ENCODE measurements at places on chromosomes 5 and 9.

DNA sequence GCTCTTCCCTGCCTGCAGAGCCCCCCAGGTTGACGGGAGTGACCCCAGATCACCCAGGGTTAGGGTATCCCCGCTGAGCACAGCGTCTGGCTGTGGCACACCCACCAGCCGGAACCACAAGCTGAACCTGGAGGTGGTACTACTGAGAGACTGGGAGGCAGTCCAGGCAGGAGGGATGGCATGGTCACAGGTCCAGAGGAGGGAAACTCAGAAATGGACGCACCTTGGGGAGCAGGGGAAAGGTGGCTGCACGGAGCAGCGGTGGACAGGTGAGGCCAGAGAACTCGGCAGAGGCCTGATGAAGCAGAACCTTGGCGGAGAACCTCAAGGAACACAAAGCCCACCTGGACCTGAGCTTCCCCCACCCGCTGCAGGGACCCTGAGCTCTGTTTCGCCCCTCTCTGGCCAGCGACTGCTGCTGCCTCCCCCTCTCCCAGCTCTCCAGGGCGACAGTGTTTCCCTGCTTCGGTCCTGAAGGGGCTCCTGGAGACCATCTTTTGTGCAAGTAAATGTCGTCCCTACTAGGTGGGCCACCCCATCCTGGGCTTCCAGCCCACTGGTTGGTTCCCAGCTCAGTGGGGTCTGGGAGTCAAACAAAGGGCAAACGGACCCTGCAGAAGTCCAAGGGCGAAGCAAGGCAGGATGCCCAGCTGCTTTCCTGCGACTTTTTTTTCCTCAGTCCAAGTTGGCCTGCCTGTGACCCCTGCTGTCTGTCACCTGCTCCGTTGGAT is 845 bp downstream of the ADGRD2 start:
- DNase-seq, result no peak

DNA sequence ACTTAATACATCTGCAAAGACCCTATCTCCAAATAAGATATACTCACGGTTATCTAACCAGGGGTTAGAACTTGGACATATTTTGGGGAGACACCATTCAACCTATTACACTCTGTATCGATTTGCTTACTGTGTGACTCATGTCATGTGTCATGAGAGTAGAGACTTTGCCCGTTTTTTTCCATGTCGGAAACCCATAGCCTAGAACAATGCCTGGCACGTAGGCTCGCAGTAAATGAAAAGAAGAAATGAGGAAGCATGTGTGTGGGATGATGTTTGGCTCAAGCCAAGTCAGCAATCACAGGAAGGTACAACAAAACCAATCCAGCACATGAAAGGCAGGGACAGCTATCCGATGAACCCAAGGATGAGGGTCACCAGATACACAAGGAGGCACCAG is 94.6 kb upstream of the DNAH5 start:
- no peak for DNase-seq

GRCh38 chr5:38285226-38285625 is 26.9 kb downstream of the EGFLAM start:
- no peak for DNase-seq

- no peak for DNase-seq
Measured at GRCh38 chr5:10525124-10525495, 38.8 kb upstream of the ANKRD33B start.

DNA sequence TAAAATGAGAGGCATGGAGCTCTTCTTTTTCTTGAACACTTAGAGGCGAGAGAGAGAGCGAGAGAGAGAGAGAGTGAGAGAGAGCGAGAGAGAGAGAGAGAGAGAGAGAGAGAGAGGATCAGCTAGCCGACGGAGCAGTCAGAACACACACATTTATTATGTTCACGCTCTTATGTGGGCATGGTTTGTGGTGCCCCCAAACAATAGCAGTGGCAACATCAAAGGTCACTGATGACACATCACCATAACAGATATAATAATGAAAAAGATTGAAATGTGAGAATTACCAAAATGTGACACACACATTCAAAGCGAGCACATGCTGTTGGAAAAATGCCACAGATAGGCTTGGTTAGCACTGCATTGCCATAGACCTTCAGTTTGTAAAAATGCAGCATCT is 116.1 kb downstream of the KDM4C start:
- no peak for DNase-seq

DNA sequence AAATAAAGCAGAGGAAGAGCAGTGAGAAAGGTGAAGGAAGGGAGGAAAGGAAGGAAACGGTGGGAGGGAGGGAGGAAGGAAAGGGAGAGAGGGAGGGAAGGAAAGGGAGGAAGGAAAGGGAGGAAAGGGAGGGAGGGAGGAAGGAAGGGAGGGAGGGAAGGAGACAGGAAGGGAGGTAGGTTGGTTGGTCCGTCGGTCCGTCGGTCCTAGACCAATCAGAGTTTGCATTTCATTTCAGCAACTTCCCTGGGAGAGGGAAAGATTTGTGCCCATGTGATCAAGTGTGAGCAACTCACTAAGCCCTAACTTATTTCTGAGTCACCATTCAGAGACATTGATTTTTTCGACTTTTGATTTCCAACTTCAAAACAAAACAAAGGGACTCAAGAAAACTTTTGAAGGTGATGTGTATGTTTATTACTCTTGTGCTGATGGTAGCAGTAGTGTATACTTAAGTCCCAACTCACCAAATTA is 18.8 kb downstream of the NANS start:
- no peak for DNase-seq

- no peak for DNase-seq
Measured at GRCh38 chr9:127263237-127263636, 1.3 kb upstream of the GARNL3 start.

GRCh38 chr5:172902497-172903472 is 56.4 kb upstream of the RPL26L1 start:
- DNase-seq, result peak; percentile 24

GRCh38 chr9:100351508-100351907 is 1.2 kb downstream of the TEX10 start:
- DNase-seq, result no peak

- no peak for DNase-seq
Measured at GRCh38 chr9:86135371-86135770, 36.0 kb upstream of the GOLM1 start.

GRCh38 chr5:171595801-171596231 is 176.4 kb downstream of the FGF18 start:
- DNase-seq, result no peak

DNA sequence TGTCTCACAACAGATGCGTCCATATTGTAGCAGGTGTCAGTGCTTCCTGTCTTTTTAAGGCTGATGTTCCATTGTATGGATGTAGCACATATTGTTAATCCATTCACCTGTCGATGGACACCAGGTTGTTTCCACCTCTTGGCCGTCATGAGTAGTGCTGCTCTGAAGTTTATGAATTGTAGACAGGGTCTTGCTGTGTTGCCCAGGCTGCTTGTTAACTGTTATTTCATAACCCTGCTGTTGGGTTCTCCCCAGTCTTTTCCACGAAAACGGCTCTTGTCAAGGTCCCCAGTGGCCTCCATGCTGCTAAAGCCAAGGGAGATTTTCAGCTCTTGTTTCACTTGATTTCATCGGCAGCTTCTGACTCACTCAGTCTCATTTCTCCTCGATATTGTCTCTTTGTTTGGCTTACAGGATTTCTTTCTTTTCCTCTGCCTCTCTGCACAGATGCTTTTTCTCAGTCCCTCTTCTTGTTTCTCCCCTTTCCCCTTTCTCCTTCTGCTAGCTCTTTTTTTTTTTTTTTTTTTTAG is 12.1 kb upstream of the PSD2 start:
- no peak for DNase-seq

GRCh38 chr9:3931058-3931457 is 368.8 kb downstream of the GLIS3 start:
- no peak for DNase-seq

- DNase-seq, result no peak
Measured at GRCh38 chr5:91098541-91098940, 284.6 kb downstream of the ARRDC3 start.

GRCh38 chr5:74632947-74633356 is 7.6 kb downstream of the ENC1 start:
- DNase-seq, result no peak

DNA sequence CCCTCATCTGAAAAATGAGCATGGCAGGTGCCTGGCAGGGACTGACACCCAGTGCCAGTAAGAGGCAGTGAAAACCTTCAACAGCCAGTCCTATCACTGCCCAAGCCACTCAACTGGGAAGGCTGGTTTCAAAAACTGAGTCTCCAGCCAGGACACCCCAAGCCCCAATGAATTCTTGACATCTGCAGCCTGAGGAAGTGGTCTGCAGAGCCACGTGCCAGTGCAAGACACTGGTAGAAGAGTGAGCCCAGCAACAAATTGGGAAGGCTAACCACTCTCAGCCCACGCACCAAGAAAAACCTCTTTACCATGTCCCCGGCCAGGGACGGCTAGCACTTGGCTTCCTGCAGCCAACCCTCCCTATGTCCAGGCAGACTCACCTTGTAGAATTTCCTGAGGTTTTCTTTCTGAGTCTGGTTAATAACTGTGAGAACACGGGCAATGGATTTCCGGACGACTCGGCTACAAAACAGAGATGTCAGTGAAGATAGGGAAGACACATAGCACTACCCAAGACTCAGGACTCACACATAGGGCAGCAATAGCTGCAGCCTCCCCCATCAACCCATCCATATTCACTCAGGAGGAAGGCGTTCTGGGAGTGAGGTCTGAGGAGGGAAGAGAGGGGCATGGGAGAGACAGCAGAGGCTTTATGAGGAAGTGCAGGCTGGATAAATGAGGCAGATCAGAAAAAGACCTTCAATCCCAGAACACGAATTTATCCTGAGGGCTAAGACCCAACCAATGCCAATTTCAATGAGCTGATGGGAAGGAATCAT is 1.8 kb downstream of the RPL35 start:
- peak; percentile 40 for DNase-seq

GRCh38 chr5:38535248-38535750 is 21.1 kb downstream of the LIFR start:
- DNase-seq, result no peak

DNA sequence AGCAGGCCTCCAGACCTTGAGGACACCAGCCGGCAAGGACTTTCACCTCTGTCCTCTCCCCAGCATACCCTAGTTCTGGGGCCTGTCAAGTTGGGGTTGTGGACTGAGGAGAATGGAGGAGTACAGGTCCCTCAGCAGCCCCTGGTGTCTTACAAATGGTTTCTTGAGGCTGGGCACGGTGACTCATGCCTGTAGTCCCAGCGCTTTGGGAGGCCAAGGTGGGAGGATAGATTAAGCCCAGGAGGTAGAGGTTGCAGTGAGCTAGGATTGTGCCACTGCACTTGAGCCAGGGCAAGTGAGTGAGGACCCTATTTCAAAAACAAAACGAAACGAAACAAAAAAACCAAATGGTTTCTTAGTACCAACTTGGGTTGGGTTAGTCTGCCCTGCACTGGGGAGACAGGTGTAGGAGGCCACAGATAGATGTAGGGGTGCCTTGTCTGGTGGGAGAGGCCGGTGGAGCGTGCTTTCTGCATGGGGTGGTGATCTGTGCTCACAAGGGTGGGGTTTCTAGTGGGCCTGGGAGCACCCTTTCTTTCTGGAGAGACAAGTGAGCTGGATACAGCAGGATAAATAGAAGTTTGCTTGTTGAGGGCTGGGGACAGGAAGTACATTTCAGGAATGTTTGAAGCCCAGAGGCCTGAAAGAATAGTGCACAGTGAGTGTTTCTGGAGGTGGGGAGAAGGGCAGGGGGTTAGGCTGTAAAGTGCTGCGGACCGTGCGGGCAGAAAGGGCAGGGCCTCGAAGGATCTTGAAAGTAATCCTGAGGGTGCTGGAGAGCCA is 37.7 kb upstream of the PSD2 start:
- DNase-seq, result no peak

DNA sequence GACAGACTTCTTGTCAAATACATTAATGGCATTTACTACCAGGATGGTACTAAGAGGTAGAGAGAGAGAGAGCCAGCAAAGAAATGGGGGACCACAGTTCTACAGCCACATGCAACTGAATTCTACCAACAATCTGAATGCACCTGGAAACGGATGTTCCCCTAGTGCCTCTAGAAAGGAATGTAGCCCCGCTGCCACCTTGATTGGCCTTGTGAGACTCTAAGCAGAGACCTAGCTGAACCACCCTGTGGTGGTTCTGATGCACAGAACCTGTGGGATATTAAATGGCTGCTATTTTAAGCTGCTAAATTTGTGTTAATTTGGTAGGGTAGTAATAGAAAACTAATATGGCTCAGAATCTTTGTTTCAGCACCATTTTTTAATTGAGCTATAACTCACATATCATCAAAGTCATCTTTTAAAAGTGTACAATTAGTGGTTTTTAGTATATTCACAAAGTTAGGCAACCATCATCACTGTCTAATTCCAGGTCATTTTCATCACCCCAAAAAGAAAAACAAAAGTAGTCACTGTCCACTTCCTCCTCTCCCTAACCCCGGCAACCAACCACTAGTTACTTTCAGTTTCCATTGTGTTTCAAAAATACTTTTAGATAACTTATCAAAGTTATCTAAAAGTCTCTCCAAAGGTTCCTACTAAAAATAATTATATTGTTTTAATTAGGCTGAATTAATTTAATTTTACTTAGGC is 51.7 kb downstream of the CPLANE1 start:
- DNase-seq, result peak; percentile 36

DNA sequence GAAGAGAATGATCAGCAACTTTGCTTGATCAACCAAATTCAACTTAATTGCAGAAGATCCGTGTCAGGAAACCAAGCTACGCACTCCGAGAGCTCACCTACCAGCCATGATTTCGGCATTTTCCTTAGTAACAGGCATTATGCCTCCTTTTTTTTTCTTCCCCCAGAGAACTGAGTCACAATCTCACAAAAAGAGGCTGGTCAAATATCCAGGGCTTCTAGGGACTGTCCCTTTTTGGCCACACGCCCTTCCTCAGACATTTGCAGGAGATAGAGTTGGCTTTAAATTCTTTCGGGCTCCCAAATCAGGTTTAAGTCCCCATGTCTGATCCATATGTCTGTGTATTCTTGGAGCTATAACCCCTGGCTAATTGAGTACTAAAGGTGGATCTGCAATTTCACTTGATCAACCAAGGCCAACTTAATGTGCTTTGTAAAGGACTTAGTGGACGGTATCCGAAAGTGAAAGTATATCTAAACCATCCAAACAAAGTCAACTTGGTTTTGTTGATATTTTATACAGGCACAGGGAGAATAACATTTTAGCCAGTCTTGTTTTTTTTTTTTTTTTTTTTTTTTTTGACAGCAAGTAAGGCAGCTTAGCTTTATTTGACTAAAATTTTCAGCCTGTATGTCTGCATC is 100.8 kb upstream of the TBCA start:
- DNase-seq, result no peak

Data from hematopoietic multipotent progenitor cell treated with erythropoietin and hydrocortisone succinate and interleukin-3 and kit ligand, for 6 days (in vitro differentiated cells).